Adipocyte (in vitro differentiated cells): ENCODE measurements at places on chromosomes 16 and 17.

DNA sequence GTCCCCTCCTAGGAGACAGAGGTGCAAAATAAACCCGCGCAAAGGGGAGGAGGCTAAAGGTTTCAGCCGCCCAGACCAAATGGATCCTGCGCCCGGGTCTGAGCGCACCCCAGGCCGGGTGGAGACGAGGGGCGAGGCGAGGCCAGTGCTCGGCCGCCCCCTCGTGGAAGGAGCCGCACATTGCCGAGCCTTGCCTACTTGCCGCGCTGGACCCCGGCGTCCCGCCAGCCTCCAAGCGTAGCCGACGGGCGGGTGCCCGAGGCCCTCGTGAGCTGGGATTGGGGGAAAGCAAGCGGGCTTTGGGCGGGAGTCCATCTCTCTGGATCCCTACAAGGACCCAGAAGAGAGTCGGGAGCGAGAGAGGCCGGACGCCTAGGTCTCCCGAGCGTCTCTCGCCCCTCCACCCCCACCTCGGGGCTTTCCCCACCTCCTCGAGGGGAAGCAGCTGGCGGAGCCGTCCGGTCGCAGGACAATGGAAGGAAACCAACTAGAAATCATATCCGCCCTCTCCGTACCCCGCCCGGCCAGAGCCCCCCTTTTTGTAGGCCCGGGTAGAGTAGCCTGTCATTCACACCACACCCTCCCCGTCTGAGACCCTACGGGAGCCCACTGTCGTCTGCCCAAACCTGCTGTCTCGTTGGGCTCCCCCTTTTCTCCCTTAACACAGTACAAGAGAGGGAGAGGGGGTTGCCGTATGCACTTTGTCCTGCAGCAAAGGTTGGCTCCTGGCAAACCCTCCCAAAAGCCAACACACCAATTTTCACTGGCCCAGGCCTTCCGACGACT is 664 bp upstream of the BCL6B start:
- peak; percentile 90 for DNase-seq

- peak; percentile 44 for DNase-seq
Observed at GRCh38 chr16:84648595-84649510, 542 bp downstream of the KLHL36 start.

DNA sequence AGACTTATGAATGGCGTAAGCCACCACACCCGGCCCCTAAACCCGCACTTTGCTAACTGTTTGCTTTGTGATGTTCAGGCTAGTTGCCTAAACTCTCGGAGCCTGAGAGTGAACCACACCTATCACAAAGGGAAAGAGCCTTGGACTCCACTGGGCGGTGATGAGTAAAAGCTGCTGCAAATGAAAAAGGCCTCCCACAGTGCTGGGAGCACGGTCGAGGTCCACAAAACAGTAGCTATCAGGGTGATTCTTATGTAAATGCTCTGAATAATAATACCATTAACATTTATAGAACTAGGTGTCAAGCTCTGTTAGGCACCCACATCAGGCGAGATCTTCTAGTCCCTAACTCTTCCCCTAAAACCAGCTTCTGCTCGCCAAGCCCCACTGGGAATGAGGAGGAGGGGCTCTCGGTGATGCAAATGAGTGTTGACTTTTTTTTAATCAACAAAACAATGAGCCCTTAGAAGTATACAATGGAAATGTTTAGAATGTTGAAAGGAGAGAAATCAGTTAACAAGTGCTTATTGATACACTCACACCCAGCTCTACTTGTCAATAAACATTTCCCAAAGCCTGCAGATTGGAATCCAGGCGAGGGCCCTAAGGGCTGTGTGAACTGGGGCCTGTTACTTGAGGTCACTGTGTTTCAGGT is 19.8 kb downstream of the FBRS start:
- no peak for DNase-seq

DNA sequence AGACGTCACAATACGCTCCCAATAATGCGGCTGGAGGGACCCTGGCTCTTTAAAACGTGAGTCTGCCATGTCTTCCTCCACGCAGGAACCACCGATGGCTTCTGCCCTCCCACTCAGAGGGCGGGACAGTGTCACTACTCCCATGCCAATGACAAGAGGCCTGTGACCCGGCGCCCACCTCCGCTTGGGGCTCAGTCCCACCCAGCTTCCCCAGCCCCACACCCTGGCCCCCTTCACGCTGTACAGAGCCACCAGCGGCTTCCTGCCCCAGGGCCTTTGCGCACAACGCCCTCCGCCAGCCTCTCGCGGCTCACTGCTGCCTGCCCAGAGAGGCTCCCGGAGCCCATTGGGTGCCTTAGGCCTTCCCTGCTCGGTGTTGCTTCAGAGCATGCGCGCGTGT is 29.5 kb upstream of the ZNF469 start:
- DNase-seq: no peak

DNA sequence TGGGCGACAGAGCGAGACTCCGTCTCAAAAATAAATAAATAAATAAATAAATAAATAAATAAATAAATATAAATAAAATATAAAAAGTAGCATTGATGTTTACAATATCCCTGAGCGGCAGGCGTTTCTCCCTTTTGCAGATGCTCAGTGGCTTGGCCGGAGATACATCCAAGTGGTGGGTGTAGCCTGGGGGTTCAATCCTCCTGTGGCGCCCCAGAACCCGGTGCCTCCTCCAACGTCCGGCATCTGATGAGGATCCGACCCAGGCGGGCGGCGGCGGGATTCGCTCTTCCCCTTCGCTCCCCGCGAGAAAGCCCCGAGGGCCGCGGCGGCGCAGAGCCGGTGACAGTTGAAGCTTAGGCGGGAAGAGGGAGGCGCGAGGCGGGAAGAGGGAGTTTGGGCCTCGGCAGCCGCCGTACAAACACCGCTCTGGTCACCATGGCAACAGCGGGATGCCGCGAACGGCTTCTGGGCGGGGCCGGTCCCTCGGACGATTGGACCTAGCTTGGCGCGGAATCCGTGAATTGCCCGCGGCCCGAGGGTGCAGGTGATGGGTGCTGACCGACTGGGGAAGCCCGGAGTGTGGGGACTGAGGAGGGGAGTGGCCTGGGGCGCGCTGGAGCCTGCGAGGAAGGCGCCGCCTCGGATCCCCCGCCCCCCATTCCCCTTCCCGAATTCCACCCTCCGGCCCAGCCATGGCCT is 12.7 kb upstream of the ALDOA start:
- DNase-seq: peak; percentile 94

DNA sequence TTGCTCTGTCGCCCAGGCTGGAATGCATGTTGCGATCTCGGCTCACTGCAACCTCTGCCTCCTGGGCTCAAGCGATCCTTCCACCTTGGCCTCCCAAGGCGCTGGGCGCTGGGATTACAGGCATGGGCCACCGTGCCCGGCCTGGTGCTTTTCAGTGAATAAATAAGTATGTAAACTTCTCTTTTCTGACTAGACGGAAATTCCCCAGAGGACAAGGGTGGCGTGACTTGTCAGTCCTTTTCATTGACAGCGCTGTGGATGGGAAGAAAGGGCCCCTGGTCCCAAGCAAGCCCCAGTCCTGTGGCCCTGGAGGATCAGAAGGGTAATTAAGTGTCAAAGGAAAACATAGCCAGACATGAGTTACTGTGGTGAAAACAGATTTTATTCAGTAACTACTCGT is 9.6 kb upstream of the SPN start:
- DNase-seq: no peak

DNA sequence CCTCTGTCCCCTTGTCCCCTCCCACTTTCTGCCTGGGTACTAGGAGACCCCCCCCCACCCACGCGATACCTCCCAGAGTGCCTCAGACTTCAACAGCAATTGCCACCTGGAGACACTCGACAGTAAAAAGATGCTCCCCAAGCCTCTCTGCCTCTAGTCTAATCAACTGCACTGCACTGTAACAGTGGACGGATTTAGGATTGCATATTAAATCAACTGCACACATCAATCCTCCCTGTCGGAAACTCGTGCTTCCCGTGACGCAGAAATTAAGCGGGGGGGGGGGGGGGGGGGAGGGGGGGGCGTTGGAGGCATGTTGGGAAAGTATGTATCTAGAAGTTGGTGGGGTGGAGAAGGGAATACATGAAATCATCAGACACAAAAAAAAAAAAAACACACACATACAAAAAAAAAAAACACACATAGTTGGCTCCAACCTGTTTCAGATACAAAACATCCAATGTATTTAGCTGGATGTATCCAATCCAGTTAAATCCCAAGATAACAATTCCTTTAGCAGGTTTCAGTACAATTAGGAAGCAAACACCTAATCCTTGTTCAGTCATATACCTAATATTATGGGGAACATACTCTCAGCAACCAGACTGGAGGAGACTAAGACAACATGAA is 29.7 kb downstream of the FAM222B start:
- DNase-seq: peak; percentile 67

GRCh38 chr16:87407511-87408112 is 15.5 kb downstream of the MAP1LC3B start:
- DNase-seq: no peak

DNA sequence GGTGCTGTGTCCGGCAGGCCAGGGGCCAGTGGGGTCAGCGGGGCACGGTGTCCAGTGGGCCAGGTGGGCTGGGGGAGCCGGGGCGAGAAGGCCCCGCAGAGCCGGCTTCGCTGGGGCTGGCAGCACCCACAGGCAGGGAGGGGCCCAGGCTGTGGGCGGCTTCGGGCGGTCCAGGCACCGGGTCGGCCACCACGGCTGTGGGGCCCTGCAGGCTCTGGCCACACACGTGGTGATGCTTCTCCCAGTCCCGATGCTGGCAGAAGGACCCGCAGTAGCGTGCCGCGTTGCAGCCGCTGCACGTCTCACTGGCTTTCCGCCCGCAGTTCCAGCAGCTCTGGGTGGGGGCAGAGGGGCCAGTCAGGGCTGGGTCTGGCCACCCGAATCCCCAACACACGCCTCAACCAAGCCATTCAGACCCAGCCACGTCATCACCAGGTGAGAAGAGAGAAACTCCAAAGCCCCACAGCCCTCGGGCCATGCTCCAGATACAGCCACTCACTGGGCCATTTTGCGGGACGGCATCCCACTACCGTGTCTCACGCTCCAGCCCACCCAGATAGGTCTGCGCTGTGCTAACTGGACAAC is 10.6 kb upstream of the PABPN1L start:
- no peak for DNase-seq

DNA sequence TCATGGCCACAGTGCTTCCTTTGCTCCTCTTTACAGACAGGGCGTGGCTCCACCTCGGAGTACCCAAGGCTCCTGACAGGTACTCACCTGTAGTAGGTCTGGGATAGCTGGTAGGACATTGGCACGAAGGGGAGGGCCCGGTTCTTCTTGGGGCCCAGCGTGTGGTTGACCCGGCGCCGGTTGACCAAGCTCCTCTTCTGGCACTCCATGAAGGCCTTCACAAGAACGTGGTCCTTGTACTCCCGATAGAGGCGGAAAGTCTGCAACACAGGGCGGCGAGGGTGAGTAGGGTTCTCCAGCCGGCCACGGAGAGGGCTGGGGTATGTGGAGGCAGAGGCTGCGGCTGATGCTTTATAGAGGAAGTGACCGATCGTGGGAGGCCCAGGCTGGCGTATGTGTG is 69.7 kb downstream of the IL21R start:
- no peak for DNase-seq

DNA sequence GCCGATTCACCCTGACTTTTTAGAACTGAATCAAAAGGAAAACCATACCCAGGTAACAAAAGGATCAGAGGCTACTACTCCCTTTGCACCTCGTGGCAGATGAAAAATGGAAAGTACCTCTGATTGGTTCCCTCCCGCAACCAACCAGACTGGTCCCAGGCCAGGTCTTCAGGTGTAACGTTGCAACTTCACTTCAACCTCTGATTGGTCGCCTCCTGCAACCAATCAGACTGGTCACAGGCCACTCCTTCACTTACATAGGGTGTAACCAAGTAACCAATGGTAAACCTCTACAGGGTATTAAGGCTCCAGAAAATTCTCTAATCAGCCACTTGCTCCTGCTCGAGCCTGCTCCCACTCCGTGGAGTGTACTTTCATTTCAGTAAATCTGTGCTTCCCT is 89.4 kb downstream of the ADCY9 start:
- no peak for DNase-seq

DNA sequence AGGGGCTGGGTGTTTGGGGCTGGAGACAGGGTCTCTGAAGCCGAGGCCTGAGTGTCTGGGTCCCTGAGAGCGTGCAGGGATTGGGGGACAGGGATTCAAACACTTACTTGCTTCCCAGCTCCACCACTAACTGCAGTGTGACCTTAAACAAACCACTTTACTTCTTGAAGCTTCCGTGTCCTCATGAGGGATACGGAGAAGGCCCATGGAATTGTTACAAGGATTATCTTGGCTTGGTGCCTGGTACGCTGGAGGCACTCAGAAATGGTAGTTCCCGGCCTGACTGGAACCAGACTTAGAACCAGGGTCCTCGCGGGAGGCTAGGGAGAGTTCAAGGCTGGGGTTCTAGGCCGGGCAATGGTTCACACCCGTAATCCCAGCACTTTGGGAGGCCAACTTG is 2.9 kb upstream of the CXCL16 start:
- no peak for DNase-seq

- no peak for DNase-seq
Observed at GRCh38 chr16:12059216-12059769, 82.8 kb downstream of the SNX29 start.

DNA sequence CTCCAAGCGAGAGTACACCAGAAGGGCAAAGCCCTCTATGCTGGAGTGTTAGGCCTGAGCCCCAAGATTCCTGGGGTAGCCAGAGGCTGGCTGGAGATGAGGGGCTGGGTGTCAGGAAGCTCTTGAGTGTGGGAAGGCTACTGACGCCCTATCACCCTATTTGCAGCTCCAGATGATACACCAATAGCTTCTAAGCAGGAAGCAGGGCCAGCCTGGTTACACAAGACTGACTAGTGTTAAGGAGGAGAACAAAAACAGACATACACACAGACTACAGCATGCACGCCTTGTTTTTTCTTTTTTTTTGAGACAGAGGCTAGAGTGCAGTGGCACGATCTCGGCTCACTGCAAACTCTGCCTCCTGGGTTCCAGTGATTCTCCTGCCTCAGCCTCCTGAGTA is 15.9 kb downstream of the POLR3K start:
- no peak for DNase-seq

DNA sequence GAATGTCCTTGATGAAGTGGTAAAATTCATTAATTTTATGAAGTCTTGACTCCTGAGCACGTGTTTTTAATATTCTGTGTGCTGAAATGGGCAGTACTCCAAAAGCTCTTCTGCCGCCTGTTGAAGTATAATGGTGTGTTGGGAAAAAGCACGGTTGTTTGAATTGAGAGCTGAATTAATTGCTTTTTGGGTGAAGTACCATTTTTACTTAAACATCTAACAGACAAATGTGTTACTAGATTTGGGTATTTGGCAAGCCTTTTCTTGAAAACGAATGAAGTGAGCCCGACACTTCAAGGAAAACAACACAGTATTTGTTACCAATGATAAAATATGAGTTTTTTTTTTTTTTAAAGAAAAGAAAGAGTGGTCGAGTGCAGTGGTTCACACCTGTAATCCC is 22.5 kb downstream of the WWP2 start:
- DNase-seq: no peak

DNA sequence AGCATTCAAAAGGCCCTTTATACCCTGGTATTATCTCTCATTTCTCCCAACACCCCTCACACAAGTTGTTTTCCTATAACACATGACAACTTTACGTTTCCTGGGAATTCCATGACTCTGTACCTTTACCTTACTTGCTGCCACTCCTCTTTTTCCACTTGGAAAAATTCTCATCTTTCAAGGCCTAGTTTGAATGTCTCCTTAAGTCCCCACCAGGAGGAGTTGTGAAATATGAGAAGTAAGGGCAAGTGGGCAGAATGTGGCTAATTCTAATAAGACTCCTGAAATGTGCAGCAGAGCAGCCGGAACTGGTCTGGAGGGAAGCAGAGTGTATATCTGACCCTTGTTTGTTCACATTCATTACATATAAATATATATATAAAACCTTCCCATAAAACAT is 39.7 kb downstream of the BRCA1 start:
- DNase-seq: peak; percentile 12

GRCh38 chr16:65222049-65222448 is 100.2 kb upstream of the CDH11 start:
- no peak for DNase-seq
